Vagina (tissue), 2 donors: ENCODE measurements at places on chromosomes 13 and 19.

GRCh38 chr19:8343483-8343844, 402 bp upstream of the KANK3 start:
- DNase-seq, result no peak

- no peak for DNase-seq
Measured at GRCh38 chr13:95352486-95352885, 51.2 kb upstream of the ABCC4 start.

DNA sequence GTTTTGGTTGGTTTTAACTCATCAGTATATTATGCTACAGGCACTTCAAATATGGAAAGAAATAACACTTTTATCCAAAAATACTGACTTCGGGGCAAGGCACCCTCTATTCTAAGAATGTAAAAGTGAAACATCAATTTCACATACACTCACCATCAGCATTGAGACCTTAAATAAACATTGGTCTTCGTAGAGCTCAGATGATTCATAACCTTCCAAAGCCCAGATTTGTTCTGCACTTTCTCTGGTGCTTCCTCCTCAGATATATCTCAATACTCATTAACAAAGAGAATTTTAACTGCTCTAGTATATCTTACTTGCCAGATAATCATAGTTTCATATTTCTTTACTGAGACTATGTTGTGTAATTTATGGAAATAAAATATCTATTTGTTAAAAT, 794.3 kb downstream of the LIG4 start:
- DNase-seq, result no peak

DNA sequence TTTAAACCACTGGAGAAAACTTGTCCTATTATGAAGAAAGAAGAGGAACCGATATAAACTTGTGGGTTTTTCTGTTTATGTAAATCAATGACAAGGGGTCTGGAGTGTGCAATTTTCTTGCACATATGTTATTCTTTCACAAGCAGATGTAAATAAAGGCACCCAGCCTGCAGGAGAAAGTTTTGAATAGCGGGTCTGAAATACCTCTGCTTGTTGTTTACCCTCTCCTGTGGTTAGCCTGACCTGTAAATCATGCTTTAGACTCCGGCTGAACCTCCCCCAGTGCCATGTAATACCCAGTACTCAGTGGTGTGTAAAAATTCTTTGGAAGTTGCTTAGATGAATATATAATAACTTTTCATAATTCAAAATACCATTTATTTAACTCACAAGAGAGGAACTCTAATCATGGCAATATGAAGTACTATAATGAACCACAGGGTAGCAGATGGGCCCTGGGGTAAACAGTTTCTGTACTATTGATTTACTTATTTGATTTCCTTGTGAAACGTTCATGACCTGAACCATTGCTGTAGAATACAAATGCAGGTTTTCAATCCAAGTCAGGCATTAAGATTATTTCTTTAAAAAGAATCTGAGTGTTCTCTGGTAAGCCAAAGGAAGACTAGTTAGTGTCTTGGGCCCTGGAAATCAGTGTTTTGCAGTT, 245.1 kb downstream of the LMO7 start:
- DNase-seq, result no peak

DNA sequence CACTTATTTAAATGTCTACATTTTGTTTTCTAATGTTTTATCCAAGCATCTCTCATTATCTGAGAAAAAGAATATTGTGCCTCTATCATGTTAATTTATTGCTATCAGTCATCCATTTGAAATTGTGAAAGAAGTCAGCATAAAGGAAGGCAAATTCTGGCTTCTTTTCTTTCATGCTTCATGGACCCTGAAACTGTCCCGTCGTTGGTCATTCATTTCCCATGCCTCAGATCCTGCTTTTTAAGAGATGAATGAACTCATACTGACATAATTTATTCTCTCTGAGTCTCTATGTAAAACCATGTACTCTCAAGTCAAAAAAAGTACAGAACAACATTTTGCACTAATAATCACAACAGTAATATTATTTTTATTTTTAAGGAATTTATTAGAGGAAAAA, 2512.0 kb downstream of the PCDH9 start:
- no peak for DNase-seq

DNA sequence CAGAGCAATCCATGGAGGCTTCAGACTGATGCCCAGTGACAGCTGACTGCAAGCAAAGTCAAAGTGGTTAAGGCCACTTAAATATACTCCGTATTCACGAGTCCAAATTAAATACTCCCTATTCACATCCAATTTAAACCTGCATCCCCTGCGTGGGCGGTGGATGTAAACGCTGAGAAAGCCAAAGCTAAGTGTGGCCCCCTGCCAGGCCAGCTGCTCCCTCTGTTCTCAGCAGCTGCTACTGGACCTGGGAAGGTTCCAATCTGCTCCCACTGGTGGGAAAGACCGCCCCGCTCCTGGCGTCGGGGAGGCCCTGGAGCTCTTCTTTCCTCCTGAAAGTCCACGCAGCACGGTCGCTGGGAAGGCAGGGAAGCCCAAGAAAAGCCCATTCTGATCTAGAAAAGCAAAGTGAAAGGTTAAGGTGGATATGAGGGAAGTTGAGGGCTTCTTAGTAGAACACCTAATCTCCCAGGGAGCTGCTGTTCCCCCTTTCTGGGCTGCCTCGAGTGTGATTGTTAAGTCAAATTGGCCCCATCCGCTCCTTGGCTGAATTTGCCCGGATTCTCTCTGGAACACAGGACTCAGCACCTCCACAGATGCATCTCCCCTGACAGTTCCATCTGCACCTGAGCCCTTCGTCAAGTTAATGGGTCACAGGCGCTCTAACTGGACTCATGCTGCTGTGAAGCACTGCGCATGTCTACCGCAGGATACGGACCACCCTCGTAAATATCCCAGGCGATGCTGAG, 205.5 kb downstream of the USP12 start:
- DNase-seq, result no peak

DNA sequence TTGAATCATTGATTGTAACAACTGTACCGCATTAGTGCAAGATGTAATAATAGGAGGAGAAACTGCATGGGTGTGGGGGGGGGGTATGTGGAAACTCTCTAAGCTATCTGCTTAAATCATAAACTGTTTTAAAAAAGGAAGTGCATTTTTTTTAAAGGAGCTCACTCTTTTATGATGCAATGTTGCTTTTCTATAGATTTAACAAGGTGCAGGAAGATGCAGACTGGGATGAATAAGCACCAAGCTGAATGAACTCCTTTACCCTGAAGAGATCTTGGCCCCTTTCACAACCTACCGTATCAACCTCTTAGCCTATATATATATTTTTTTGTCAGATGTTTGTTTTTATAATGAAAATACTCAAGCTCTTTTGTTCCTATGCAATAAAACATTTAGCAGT, 95.9 kb downstream of the AKAP11 start:
- no peak for DNase-seq

- DNase-seq, result no peak
Measured at GRCh38 chr19:748274-748598, 2.7 kb upstream of the MISP start.

GRCh38 chr19:41925208-41926003, 2.8 kb downstream of the ERFL start:
- DNase-seq, result no peak

- no peak for DNase-seq
Measured at GRCh38 chr19:27748551-27749152, 1464.3 kb downstream of the UQCRFS1 start.

DNA sequence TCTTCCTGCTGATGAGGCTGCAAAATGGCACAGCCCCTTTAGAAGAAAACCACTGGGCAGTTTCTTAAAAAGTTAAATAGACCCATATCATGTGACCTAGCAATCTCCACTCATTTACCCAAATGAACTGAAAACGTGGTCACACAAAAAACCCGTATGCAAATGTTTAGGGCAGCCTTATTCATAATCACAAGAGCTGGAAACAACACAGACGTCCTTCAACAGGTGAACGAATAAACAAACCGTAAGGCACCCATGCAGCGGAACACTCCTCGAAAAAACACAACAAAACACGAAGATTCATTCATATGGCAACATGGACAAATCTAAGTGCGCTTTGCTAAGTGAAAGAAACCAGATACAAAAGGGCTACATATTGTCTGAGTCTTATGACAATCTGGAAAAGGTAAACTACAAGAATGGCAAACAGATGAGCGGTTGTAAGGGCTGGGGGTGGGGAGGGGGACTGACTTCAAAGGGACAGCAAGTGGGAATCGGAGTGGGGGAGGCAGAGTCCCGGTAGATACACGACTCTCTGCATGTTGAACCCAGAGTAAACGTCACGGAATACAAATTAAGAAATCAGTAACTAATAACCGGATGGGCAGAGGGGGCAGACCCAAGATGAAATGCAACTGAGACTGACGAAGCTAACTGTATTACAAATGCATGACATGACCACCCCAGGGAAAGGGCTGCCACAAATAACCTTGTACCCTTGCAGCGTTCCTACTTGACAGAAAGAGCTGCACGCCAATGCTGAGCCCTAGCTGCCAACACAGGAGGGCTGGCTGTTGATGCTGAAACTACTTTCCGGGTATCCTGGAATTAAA, 33.4 kb downstream of the MLLT1 start:
- no peak for DNase-seq

DNA sequence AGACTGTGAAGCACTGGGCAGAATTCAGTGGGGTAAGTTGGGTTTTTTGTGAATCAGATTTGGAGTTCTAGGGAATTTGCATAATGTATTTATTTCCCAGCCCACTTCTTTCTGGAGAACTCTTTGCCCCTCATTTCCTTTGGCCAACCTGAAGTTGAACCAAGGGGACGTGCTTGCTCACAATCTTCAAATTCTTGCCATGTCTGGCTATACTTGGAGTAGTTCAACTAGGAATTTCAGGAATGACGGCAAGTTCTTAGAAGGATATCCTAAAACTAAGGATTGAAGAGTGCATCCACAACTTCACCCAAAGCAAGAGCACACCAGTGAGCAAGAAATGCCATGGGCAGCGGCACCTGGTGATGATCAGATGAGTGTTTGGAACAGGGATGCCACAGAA, 88.5 kb downstream of the TEX26 start:
- DNase-seq, result no peak

GRCh38 chr13:51122868-51123566, 11.9 kb upstream of the C13orf42 start:
- no peak for DNase-seq

- DNase-seq, result no peak
Measured at GRCh38 chr19:33595783-33596182, 26.0 kb upstream of the CHST8 start.

DNA sequence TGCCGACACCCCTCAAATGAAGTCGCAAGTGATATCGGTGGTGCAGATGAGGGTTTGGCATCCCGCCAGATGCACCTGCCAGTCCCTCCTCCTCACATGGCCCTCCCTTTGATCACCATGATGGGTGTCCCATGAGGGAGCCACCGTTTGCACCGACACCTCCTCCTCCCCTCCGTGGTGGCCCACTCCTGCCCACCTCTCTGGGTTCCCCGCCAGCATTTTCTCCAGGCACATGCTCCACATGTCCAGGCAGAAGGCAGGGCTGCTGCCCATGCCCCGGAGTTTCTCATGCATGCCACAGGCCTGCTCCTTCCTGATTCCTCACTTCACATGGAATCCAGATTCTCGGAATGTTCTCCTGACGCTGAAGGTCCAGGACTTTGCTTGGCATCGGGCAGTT, 49.3 kb downstream of the COL4A2 start:
- DNase-seq, result no peak

GRCh38 chr19:13054626-13055212, 47.9 kb downstream of the LYL1 start:
- no peak for DNase-seq

- no peak for DNase-seq
Measured at GRCh38 chr13:21079761-21080592, 18.6 kb upstream of the LATS2 start.

GRCh38 chr19:2791876-2792275, 6.6 kb downstream of the THOP1 start:
- no peak for DNase-seq

GRCh38 chr13:35978607-35979316, 152.4 kb downstream of the DCLK1 start:
- no peak for DNase-seq

- DNase-seq, result no peak
Measured at GRCh38 chr13:68588623-68589022, 1358.5 kb upstream of the PCDH9 start.

DNA sequence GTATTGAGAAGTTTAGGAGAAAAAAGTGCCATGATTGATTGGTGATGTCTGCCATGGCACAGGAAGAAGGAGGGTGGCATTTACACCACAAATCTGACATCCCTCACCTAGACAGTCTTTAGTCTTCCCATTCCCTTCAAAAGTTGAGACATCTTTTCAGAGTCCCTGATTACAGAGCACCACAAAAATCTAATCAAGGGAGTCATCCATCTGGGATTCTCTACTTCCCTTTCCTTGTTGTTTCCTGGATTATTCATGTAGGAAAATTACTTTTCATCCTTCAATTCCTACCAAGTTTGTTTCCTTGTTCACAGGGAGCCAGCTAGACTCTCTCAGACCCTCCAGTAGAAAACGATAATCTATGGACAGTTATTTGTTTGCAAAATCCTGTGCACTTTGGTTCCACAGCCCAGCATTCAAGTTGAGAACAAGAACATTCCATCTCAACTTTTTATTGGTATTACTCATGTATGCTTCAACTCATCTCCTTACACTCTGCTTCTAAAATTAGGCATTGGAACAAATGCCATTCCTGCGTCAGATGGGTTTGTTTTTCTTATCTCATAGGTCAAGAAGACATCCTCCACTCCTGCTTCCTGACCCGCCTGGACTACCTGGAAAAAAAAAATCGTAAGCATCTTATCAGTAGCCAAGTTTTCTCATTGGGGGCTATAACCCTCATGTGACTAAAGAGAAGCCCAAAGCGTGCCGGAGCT, 259.9 kb downstream of the FOXO1 start:
- no peak for DNase-seq

GRCh38 chr13:52780092-52780491, 40.5 kb upstream of the CNMD start:
- no peak for DNase-seq

GRCh38 chr19:33982706-33983105, 186.0 kb downstream of the KCTD15 start:
- DNase-seq, result no peak

- DNase-seq, result no peak
Measured at GRCh38 chr13:39321574-39321973, 281.4 kb downstream of the LHFPL6 start.
